Activated naive CD4-positive, alpha-beta T cell treated with anti-CD3 and anti-CD28 coated beads, Interleukin-2, amount 50 U/mL, for 16 hours (primary cell): ENCODE measurements at places on chromosomes 4 and X.

- DNase-seq = peak; percentile 56
Observed at GRCh38 chrX:40152173-40152711, 54.5 kb upstream of the BCOR start.

GRCh38 chrX:7689791-7690412 is 153.1 kb upstream of the VCX start:
- DNase-seq = no peak

- no peak for DNase-seq
Observed at GRCh38 chr4:24094726-24095125, 204.9 kb upstream of the PPARGC1A start.

GRCh38 chr4:158200214-158200613 is 10.1 kb upstream of the TMEM144 start:
- no peak for DNase-seq

GRCh38 chr4:179071131-179071530 is 1628.9 kb upstream of the AGA start:
- DNase-seq = no peak

DNA sequence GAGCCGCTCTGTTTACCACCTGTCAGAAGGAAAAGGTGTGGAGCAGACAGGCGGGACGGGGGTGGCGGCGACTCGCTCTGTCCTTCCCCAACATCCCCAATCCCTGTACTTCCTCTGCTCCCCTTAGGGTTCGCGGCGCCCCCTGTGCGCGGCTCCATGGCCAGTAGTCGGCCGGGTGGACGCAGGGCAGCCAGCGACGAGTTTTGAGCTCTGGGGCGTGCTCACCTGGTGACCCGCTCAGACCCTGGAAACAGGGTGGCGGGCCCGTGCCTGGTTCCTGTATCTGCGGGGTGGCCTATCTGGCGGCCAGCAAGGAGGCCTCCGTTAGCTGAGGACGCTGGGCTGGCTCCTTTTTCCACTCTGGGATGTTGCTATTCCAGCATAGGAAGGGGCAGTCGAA is 5.4 kb upstream of the MAGIX start:
- no peak for DNase-seq

DNA sequence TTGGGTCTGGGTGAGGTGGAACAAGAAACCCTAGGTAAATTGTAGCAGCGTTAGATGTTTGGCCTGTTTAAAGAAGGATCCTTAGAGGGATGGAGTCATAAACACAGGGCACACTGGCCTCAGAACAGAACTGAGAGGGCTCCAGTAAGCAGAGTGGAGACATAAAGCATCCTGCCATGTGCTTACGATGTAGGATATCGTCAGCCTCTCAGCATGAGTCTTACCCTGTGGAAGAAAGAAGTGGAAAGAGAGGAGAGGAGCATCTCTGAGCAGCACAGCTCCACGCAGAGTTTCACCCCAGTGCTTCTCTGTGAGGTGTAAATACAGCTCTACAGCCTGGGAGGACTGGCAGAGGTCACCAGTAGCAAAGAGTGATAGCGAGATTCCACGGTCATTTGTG is 27.8 kb upstream of the SORBS2 start:
- no peak for DNase-seq

DNA sequence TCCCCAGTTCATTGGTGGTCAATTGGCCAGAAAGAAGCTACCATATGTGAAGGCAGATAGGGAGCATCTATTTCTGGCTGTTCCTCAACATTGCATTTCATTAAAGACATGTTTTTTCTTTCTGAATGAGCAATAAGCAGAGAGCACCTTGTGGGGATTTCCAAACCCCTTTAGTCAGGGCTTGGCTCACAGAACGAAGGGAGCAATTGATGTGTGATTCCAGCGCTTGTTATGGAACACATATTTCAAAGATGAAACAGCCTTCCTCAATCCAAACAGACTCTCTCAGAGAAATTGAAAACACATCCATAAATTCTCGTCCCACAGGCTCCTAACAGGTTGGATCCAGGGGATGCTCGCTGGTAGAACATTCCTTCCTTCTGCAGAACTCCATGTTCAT is 84.1 kb downstream of the CLCN4 start:
- no peak for DNase-seq

DNA sequence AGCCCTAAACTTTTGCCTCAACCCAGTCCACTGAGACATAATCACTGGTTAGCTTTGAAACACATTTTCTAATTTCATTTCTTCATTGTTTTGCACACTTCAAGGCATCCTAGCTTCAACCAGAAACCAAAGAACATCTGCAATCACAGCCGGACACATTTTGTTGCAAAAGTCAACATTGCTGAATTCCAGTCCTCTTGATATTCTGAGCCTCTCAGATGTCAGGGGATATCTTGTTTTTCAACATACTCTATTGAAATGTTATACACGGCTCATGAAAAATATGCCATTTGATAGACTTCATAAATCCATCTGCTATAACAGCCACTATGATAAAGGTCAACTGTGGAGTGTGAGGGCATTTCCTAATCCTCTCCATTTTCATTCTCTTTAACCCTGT is 241.6 kb upstream of the PUDP start:
- no peak for DNase-seq

DNA sequence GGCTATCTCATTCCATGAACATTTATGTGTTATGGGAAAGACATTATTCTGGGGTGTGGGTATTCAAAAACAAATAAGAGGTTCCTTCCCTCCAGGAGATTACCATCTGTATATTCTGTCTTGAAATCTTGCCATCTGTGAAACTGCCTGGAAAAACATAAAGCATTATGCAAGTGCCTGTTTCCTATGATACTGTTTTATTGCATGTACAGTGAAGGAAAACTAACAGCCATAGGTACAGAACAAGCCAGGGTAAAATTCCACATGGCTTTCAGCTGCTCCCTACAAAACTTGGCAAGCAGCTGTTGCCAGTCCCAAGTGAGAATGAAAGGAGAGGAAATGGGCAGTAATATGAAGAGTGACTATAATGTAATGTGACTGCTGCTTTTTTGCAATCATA is 136.0 kb downstream of the GUCY2F start:
- no peak for DNase-seq

DNA sequence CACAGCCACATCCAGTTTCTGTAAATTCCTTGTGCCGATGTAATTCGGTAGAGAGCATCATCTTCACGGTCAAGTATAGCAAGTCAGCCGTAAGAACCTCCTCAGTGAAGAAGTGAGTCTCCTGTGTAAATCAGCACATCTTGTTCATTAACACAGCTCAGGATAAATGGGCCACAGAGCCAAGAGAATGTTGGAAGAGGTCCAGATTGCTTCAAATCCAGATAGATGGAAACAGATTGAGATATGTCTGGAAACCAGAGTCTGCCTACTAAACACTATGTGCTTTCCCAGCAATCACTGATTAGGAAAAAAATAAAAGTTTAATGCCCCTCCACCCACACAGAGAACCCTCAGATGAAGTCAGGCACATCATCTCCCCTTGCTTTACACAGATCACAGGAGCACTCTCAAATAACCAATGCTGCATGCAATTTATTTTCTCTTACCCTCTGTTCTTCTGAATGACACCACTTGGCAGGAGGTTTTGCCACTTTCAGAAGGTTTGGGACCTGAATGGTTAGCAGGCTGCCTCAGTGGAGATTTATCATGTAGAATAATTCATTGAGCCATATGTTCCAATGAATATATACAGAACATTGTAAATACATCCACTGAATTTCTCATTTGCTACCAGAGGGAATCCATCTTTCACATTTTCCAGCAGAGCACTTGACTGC is 357.7 kb downstream of the C4orf33 start:
- no peak for DNase-seq

DNA sequence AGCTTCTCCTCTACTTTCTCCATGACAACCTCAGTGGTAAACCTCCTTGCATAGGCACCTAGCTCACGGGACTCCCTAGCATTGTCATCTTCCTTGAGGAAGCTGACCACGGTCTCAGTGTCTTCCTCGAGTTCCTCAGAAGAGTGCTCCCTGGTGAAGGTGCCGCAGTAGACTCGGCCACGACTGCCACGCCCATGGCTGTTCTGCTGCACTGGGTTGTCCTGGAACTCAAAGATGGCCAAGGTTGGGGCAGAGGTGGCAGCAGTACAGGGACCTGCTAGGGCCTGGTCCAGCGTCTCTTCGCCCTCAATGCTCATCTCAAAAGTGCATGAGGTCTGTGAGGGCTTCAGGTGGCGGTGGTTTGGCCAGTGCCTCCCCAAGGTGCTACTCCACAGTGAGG is 147.9 kb upstream of the ARHGEF9 start:
- no peak for DNase-seq
